K562 (cell line): ENCODE measurements at places on chromosomes 11 and 22.

GRCh38 chr11:118396097-118396501 lies 5.3 kb upstream of the ATP5MG start:
- DNase-seq, result no peak

DNA sequence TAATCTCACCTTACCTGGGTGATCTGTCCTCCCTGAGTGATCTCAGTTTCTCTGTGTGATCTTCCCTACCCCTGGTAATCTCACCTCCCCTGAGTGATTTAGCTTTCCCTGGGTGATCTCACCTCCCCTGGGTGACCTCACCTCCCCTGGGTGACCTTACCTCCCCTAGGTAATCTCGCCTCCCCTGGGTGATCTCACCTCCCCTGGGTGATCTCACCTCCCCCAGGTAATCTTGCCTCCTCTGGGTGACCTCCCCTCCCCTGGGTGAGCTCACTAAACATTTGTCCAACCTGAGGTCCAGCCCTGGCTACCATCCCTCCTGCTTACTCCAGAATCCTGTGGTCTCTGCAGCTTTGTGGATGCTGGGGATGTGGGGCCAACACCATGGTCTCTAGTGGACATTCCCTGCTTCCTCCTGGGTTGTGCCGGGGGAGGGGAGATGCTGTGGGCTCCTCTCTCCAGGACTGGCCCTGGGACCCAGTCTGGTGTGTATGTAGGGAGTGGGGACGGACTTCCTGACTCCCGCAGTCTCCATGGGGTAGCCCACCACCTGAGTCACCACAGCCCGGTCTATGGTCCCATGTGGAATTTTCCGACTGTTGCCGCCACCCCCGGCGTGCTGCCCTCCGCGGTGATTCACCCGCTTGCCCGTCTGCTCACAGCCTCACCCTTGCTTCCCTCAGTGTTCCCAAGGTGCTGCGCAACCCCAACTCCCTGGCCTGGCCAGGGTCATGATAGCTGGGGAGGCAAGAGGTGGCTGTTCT lies 9.9 kb downstream of the LSP1 start:
- DNase-seq, result no peak

DNA sequence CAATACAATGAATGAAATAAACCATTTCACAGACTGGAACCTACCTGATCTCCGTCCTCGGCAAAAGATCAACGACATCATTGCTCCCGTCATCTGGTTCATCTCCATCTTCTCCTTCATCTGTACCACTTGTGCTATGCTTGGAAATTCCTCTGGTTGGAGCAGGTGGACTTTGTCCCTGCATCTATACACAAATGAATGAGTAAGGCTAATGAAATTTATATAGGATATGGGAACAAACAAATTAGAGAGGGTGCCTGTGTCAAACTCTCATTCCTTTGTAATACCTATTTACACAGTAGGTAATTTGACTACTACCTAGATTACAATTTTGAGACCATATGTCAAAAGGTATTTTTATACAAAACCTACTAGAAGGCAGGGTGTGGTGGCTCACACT lies 59.4 kb downstream of the F2 start:
- DNase-seq, result no peak

- no peak for DNase-seq
Observed at GRCh38 chr11:114623720-114624119, 28.1 kb upstream of the NXPE4 start.

DNA sequence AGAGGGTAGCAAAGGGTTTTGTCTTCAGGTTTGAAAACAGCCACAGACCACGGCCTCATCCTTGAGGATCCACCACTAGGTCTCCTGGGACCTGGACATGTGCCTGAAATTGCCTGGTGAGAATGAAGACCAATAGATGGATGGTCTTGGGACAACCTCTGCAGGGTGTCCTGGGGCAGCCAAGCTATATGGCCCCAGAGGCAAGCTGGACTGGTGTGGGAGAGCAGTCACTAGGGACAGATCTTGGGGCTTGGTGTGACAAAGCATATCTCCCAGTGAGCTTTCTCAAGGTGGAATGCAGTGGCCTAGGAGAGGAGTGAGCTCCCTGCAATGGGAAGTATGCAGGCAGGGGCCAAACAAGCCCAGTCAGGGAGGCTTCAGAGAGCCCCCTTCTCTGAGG lies 13.6 kb downstream of the P2RY6 start:
- no peak for DNase-seq
